ENCODE measurements at places on chromosomes 3 and 15.
A peak's percentile ranks its signal among the peaks of the same experiment; 100 is the strongest.

- DNase-seq = no peak
Observed at GRCh38 chr15:52424856-52425431, 103.7 kb downstream of the MYO5A start.

DNA sequence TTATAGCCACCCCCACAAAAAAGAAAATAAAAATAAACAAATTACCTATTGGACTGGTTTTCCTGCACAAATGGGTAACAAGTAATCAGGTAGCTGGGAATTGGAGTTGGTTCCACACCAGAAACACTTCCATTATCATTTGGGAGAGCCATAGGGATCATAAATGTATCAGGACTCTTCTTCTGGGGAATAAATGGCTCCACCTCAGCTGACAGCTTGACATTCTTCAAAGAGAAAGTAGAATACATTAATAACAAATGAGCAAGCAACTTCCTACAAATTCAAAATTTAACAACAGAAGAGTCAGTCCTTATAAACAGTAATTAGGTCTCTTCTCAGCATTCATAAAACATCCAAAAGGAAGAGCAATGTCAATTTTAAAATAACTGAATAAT lies 8.7 kb downstream of the SECISBP2L start:
- no peak for DNase-seq

- no peak for DNase-seq
Observed at GRCh38 chr3:67630666-67631362, 23.6 kb downstream of the SUCLG2 start.

- DNase-seq = no peak
Observed at GRCh38 chr3:192106543-192106942, 620.8 kb downstream of the FGF12 start.

DNA sequence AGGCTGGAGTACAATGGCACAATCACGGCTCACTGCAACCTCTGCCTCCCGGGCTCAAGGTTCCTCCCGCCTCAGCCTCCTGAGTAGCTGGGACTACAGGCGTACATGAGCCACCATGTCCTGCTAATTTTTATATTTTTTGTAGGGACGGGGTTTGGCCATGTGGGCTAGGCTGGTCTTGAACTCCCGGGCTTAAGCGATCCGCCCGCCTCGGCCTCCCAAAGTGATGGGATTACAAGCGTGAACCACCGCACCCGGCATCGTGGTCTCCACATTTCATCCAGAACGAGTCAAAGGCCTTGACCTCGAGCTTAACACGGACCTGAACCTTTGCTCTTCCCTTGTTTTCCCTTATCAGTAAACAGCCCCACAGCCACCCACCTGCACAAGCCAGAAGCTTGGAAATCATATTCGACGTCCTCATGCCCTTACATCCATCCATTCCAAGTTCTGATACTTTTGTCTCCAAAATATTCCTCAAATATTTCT lies 1.4 kb upstream of the PTPN23 start:
- DNase-seq = no peak

GRCh38 chr3:194305356-194306108 lies 45.6 kb downstream of the CPN2 start:
- no peak for DNase-seq

- DNase-seq = no peak
Observed at GRCh38 chr15:44414001-44414400, 13.4 kb upstream of the CTDSPL2 start.

- no peak for DNase-seq
Observed at GRCh38 chr15:93372208-93372864, 283.3 kb upstream of the RGMA start.

DNA sequence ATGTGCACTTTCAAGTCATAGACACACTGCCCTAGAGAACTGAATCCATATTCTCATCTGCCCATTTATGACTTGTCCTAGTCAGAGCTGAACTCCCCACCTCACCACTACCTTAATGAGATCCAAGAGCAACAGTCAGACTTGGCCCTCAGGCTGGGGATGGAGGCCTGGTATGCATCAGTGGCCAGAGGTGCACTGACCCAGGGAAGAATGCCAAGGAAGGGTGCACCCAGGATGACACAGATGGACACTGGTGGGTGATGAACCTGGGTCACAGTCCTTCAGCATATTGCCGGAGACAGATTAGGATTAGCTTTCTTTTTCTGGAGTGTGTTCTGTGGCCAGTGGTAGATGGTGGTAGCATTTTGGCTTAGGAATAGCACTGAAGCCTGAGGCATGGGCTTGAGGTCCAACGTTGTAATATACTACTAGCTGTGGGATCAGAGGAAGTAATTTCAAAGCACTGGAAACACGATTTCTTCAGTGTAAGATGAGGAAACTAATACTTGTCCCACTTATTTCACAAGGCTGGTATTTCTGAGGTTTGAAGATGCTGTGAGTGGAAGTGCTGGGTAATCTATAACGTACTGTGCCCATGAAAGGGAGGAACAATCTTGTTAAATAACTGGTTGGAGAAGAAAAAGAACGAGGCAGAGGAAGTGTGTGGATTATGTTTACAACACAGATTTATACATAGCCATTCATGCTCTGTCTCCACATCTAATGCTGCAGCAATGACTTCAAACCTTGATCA lies 265.0 kb downstream of the THRB start:
- DNase-seq = no peak

DNA sequence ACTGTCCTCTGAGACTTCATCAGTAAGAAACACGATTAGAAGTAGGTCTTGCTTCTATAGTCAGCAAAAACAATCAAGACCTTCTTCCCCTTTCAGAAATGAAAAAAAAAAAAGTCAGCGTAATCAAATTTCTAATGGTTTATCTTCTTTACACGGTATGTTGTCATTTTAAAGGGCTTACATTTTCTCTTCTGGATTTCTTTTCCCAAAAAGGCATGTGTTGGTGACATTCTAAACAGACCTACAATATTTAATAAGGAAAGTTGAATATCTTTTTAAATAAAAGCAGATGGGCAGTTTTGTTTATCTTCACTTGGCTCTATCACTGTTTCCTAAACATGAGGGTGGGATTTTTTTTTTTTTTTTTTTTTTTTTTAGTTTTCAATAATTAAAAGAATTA lies 197.3 kb upstream of the ADAMTS9 start:
- no peak for DNase-seq

DNA sequence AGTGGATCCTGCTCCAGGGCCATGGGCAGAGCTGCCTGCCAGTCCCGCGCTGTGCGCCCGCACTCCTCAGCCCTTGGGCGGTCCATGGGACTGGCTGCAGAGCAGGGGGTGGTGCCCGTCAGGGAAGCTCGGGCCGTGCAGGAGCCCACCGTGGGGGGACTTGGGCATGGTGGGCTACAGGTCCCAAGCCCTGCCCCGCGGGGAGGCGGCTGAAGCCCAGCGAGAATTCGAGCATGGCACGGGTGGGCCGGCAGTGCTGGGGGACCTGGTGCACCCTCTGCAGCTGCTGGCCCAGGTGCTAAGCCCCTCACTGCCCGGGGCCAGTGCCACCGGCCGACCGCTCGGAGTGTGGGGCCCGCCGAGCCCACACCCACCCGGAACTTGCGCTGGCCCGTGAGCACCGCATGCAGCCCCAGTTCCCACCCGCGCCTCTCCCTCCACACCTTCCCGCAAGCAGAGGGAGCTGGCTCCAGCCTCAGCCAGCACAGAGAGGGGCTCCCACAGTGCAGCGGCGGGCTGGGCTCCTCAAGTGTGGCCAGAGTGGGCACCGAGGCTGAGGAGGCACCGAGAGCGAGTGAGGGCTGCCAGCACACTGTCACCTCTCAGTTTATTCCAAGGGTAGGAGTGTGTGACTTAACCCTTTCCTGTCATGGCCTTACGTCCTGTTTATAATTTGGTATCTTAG lies 129.3 kb downstream of the TMEM108 start:
- DNase-seq = no peak

- no peak for DNase-seq
Observed at GRCh38 chr3:157066335-157067098, 93.4 kb downstream of the CCNL1 start.

DNA sequence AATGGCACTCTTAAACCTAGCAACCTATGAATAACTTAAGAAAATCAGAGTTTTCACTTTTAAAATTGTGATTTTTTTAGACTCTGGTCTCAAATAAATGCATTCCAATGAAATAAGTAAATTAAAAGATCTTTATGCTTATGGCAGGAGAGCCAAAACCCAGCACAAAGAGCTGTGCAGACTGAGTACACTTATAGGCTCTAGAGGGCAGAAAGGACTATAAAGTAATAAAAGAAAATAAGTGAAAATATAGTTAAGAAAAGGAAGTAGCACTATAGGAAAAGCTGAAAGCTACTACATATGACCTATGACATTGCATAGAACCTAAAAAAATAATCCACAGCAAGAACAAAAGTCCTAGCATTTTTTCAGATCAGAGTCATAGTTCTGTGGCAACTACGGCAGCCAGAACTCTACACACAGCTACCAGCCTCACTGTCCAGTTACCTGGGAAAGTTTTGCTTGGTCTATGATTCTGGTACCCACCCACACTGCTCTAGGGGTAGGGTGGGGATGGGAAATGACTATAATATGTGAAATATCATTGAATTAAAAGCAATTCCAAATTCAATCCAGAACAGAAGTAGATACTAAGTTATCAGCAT lies 30.5 kb downstream of the CLASP2 start:
- no peak for DNase-seq

GRCh38 chr3:49255112-49255511 lies 21.9 kb downstream of the C3orf62 start:
- DNase-seq = no peak

- no peak for DNase-seq
Observed at GRCh38 chr3:42102571-42102970, 11.4 kb downstream of the TRAK1 start.

DNA sequence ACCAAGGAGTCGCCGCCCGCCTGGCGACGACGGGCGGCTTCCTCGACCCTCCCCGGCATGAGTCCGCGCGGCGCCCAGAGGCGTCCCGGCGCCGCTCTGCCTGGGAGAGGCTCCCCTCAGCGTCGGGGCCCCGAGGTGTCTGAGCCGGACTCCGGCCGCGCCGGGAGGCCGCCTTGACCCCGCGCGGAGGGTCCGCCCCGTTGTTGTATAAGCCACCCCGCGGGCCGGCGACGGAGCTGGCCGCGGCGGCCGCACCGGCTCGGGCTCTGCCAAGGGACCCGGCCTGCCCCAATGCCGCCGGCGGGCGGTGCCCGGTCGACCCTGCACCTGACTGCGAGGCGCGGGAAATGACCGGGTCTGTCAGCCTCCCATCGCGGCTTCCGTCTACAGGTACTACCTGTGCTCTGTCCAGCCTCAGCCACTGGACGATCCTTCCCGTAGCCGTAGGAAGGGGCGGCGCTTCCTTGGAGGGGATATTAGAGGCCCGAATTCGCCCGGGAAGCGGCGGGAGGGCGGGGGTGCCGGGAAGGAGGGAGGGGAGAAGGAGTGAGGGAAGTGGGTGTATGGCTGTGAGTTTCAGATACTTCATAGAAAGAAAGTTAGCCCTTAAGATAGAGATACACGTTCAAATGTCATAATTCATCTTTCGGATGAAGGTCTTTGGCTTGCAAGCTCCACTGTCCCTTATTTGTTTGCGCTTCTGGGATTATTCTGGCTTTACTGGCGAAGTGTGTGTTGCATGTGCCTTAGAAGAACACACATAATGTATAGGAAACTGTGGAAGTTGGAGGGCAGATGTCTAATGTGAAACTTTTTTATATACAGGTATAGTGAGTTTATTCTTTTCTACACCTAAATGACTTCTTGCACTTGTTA lies 620 bp downstream of the ABHD5 start:
- peak; percentile 66 for DNase-seq

GRCh38 chr15:51288143-51289065 lies 50.0 kb downstream of the CYP19A1 start:
- DNase-seq = no peak

DNA sequence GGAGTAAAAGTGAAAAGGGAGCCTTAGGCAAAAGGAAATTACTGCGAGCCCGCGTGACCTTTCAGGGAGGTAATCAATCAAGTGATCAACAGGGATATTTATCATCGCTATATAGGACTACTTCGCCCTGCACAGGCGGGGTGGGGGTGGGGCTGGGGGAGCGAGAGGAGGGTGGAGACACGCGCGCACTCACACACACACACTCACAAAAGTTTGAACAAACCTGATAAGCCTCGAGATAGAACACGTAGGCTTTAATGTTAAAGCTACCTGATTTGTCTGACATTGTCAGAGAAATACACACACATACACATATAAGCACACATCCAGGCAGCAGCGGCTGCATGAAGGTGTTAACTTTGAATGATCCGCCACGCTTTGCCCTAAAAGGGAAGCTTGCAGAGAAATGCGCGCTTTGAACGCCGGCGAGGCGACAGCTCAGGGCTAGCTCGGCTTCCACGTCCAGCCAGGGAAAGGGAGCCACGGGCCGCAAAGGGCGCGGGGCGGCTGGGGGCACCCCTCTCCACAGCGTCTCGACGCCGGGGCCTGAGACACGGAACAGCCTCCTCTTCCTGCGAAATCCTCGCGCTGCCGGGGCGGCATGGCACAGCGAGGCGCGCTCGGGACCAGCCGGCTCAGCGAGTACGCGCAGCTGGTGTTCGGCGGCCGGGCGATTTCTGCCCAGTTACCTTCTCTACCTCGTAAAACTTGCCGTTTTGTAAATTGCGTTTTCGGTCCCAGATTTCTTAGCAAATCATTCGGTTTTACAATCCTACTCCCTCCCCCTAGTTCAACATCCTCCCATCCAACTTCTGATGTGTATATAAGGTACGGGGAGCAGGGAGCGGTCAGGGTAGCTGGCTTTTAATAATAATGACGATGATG lies 4.8 kb upstream of the MECOM start:
- no peak for DNase-seq

GRCh38 chr3:40120067-40120692 lies 189.3 kb upstream of the EIF1B start:
- DNase-seq = no peak

DNA sequence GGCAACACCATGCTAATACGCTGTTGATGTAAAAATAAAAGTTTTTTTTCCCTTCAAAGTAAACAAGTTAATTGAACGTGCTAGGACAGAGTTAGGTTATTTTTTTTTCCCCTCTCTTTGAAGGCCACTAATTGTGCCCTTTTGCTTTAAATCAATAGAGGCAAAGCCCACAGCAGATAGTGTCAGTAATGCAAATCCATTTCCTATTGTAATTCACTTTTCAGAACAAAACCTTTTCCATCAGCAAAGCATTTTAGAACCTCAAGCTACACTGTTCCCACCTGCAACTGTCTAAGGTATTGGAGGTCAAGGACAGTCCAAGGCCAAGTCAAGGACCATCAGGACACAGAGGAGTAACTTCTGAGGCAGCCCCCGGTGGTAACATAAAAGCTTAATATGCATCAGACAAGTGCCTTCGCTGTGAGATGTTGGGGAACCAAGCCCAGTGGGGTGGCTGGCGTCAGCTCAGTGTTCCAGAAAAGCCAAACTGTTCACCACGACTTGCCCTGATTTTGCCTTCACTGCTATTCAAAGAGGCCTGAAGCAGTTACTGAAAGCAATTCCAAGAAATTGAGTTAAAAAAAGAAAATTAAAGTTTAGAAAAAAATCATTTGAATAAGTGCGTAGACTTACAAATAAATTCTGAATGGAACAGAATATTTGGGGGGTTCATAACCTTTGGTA lies 65.8 kb upstream of the ICE2 start:
- DNase-seq = no peak

DNA sequence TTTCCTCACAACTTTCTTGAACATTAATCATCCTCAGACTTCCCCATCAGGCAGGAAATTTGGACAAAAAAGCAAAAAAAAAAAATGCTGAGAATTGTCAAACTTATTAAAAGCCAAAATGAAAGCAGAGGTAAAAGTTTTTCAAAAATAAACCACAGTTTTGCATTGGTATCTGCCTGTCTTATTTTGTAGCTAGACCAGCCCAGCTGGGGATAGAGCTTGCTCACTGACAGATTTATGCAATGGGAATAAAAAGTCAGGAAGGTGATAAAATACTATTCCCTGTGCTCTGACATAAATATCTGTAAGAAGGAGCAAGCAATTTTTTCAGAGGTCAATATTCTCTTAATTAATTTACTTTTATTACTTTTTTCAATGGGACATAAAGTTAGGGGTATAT lies 1006.7 kb upstream of the ALCAM start:
- no peak for DNase-seq

Measured in hematopoietic multipotent progenitor cell treated with erythropoietin and hydrocortisone succinate and interleukin-3 and kit ligand, for 17 days (in vitro differentiated cells).